NCI-H524 (cell line): ENCODE measurements at places on chromosomes 5 and 9.

DNA sequence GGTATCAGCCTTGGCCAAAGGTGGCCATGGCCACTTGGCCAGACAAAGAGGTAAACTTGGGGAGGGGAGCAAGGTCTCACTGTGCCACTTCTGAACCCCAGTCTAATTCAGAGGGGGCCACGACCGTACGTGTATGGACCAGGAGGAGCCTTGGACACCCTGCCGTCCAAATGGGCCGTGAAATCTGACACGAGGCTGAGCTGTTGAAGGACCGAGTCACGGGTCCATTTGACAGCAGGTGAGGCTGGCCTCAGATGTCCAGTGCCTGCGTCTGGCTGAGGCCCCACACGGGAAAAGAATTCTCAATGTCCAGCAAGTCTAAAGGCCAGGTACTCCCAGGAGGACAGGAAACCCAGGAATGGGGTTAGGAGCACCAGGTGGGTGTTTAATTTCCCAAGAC is 17.7 kb downstream of the CMBL start:
- no peak for DNase-seq

- no peak for DNase-seq
These were observed 289.3 kb upstream of the TAS2R1 start for GRCh38 chr5:9919306-9920030.

DNA sequence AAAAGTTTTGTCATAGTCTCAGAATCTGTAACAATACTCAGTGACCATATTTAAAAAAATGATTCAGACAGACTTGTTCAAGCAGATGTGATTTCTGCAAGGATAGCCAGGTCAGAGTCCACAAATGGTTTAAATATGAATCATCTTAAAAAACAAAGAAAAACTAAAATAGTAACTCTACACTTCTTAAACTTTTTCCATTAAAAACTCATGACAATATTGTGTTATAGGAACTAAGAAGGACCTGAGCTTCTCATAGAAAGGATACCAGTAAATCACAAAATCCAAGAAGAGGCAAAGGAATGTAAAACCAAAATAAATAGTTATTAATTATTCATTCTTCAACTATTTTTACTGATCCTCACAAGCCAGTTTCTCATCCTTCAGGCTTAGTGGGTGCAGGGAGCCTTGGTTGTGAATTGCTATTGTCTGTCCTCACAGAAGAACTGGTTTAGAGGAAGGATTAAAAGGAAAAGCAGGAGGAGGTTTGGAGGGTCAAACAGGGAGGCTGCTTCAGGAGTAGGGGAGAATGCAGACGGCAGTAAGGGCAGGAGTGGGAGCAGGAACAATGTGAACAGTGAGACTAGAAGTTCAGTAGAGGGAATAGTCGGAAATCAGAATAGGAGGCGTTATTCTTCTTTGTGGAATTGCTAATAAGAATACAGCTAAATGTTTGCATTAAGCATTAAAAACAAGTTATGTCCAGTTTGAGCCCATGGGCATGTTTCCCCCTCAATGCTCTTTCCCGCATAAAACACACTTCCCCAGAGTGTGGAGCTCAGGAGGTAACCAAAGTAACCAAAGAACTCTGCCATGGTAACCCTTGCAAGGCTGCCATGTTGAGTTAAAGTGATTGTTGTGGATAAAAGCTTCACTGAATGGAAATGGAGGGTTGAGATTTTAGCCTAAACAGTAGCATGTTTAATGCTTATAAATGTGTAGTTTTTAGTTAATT is 110.7 kb downstream of the CCDC192 start:
- DNase-seq: no peak

DNA sequence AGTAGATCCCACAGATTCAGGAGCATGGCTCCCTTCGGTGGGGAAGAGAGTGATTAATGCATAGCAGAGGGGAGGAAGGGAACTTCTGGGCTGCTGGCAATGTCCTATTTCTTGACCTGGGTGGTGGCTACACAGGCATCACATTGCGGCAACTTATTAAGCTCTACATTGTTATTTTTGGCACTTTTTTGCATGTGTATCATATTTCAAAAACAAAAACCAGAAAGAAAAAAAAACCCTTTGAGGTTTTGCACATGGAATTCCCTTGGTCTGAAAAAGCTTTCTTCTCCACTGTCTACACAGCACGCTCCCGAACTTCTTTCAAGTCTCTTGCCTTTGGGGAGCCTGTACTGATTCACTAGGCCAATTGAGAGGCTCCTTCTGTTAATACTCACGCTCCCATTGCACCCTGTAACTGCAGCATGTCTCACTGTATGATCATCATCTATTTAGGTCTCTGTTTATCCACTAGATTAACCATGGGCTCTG is 25.1 kb downstream of the CEMIP2 start:
- no peak for DNase-seq

DNA sequence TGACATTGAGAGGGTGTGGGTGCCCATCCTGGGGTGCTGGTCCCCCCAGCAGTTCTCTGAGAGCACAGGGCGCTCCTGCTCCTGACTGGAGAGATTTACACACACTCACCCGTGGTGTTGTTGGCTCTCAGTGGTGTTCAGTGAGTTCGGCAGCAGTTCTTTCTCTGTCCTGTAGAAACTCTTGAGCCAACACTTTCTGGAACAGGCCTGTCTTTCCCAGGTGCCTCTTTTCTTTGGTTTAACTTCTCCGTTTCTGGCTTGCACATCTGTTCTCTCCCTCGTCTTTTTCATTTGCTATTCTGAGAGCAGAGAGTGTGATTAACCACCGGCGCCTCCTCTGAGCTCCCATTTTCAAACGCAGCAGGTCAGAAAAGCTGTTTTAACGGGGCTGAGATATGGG is 284.5 kb downstream of the IRX2 start:
- no peak for DNase-seq

DNA sequence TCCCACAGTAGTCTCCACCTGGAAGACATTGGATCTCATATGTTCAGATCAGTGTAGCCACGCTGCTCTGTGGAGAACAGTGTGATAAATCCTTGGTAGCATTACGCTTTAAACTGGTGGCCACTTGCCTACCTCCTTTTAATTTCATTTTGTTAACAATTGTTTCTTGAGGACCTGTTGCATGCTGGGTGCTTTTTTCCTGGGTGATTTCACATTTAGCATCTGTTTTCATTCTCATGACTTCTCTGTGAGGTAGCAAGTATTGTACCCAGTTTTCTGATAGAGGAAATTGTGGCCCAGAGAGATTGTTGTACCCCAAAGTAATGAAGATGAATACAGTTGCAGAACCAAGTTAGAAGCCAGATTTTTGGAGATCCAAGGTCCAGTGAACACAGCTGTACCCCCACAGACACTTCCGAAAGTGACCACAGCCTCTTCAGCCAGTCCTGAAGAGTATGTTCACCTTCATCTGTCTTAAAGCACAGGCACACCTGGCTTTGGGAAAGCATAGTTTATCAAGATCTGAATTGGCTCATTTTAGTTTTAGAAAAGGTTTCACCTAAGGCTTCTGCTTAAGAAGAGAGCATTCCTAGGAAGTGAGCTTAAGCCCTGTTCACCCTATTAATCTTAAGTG is 75.2 kb downstream of the F2RL2 start:
- no peak for DNase-seq

- DNase-seq: peak; percentile 75
These were observed 35.1 kb downstream of the GOLM1 start for GRCh38 chr9:86064220-86064619.

DNA sequence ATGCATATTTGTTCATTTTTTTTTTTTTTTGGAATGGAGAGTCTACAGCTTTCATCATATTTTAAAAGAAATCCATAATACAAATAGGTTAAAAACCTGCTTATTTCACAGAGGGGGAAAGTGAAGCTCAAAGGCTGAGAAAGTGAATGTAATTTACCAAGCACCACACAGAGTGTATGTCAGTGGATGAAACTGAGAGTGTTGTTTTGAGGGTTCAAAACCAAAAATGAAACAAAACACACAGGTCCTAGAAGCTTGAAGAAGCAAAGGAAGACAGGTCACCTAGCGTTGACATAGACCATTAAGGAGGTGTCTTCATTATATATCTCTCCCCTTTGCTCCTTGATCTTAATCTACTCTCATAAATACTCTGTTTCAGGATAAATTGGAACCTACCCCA is 7.5 kb downstream of the NMUR2 start:
- no peak for DNase-seq

GRCh38 chr5:138944527-138945322 is 69.6 kb upstream of the LRRTM2 start:
- no peak for DNase-seq

DNA sequence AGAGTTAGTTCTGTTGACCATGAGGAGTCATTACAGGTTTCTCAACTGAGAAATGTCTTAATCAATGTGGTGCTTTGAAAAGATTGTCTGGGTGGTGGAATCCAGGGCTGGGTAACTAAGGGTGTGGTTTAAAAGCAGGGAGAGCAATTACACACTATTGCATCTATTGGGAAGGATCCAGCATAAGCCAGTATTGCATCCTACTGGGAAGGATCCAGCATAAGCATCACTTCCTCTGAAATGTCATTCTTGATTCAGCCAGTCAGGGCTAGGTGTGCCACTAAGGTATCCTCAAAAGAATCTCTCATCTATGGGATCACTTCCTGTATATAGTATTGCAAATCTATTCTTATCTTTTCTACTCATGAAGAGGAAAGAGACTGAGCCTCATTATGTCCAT is 38.6 kb downstream of the ELOVL7 start:
- no peak for DNase-seq

- no peak for DNase-seq
These were observed 276.0 kb upstream of the RGMB start for GRCh38 chr5:98497418-98497817.

DNA sequence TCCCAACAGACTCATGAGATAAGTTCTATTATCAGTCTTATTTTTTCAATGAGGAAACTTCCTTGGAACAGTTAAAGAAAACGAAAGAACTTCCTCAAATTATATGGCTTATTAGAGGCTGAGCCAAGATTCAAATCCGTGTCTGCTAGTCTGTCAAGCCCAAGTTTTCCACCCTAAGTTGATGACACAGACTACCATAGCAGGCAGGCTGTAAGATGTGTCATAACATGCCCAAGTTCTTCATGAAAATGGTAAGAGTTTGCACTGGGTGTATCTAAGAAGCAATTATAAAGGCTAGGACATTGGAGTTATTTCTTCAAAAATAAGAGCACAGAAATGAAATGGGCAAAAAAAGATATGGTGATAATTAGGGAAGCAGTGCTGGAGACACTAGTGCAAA is 634.5 kb downstream of the BRINP1 start:
- no peak for DNase-seq

- peak; percentile 52 for DNase-seq
These were observed 1.0 kb upstream of the SAP30L start for GRCh38 chr5:154444556-154445421.

DNA sequence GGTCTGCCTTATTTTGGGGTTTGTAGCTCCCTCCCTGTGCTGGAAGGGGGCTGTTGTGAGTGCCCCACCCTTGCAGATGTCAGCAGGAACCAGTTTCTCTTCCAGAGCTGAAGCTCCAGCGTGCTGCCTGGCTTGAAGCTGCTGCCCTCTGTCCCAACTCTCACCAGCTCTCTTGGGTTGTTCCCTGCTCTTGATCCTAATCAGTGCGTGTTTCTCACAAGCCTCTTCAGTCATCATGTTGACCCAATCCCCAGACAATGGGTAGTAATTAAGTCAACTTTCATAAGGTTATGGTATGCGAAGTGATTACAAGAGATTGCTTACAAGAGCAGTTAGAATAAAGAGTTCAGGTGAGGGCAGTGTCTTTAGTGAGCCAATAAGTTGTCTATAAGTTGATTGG is 57.0 kb downstream of the PDE8B start:
- no peak for DNase-seq

- no peak for DNase-seq
These were observed 2.9 kb upstream of the ISCA1 start for GRCh38 chr9:86285261-86285660.

- DNase-seq: no peak
These were observed 97.1 kb downstream of the ADCY2 start for GRCh38 chr5:7493081-7493480.

DNA sequence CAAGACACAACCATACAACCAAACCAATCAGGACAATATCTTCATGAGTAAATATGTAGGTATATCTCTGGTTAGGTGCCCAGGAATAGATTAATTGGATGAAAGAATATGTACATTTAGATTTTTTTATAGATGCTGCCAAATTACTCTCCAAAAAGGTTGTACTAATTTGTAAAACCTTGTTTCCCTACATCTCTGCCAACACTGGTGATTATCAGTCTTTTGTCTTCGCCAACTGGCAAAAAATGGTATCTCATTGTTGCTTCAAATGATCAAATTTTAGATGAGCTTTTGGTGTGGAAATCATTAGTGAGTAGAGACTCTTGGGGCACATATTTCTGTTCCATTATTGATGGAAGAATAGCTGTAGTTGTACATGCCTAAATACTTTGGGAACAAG is 90.7 kb upstream of the ELL2 start:
- DNase-seq: no peak

DNA sequence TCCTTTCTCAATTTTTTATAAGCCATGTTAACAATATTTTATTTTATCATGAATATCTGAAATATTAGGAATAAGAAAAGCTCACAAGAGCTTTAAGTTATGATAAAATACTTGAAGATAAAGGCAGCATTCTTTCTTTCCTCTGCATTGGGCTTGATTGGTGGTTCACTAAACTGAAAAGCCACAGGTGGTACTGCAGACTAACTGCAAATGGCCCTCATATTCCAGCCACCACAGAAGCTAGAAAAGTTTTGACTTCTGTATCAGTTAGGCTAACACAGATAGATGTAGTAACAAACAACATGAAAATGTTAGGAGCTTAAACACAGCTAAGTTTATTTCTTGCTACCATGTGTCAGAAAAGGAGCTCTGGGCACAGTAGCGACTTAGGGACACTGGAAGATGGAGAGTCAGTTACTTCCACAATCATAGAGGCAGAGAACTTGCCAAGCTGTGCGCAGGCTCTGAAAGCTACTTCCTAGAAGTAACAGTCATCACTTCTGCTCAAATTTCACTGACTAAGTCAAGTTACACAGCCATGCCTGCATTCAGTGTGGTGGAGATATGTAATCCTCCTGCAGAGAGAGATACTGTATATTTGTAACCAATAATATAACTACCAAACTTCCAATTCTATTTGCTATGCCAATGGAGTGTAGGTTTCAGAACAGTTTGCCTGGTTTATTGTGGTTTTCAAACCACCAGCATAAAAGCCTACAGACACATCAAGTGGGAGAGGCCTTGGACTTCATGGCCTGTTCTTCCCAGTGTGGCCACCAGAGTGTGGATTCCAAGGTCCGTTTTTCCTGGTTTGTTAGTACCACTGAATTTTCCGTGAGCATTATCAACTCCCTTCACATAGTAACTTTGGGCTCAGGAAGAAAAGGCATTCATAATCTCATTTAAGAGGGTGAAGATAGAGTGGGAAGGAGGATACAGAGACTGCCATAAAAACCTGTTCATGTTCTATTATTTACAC is 268.3 kb downstream of the PJA2 start:
- DNase-seq: no peak

DNA sequence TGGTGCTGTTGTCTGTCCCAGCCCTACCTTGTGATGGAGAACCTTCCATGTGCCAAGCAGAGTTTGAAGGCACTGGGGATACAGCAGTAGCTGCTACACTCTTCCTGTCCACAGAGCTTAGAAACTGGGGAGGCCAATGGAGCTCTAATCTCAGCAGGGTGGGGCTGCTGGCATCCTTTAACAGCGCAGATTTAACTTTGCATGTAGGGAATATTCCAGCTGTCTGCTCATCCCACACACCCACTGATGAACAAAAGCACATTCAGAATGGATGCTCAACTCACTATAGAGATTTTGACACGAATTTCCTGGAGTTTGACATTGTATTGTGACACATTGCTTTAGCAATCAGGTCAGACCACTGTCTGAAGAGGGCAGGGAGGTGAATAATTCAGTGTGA is 49.0 kb downstream of the TMEM215 start:
- no peak for DNase-seq

- no peak for DNase-seq
These were observed 165.4 kb upstream of the TARS1 start for GRCh38 chr5:33275391-33275790.
